ENCODE measurements at places on chromosomes 3 and 15. TPM values are rescaled to one million over a fixed set of nuclear protein-coding genes. Genes with fewer than 3 reads are reported as not detected.
A peak's percentile ranks its signal among the peaks of the same experiment; 100 is the strongest.

DNA sequence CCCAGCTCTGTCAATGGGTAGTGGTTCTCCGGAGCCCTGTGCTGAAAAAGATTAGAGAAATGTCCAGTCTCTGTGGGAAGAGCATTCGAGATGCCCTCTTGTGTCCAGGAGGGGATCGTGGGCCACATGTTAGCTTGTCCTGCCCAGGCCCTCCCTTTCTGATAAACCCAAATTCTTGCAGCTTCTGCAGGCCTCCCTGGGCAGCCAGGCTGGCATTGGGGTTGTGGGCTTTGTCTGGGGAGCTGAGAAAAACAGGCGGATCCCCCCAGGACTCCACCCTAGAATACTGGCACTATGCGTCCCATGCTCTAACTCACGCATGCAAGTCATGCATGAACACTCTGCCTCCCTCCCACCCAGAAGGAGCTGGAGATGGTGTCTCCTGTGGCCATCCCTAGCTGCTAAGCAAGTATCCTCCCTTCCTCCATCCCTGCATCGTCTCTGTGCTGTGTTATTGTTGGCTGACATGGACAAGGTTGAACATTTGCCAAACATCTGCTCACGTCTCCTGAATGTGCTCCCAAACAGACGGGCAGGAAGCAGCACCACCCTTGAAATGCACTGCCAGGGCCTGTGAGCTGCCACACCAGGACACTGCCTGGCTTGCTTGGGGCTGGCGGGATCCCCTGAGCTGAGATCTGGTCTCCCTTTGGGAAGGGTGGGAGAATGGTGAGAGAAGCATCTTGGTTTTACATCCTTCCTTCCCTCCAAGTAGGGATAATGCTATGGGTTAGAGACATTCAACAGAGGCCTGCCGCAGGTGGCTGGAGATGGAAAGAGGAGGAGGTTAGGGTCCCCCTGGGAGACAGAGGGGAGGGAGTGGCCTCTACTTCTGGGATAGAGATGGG, 26.5 kb downstream of the CFAP161 start:
- peaks cover 9% of the 10 kb centered on the region for H3K4me1 ChIP-seq
- H3K36me3 ChIP-seq = no peaks in the 10 kb centered on the region
- H3K4me3 ChIP-seq = no peak overlapping the region
- peak; percentile 85 for DNase-seq
- peak overlapping the region; percentile 7 for H3K27ac ChIP-seq

DNA sequence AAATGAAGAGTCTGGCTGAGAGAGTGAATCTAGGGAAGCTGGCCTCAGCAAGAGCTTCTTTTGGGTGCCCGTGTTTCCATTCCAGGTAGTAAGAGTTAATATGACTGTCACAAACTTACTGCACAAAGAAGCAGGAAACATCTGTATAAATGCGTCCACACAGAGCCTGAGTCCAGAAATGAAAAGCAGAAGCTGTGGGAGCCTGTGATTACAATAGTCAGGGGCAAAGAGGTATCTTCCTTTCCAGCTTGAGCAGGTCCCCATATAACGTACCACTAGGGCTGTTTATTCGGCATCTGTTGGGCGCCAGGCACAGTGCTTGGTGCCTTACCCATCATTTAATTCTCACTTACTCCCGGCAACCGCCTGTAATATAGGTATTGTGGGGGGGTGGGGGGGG, 40.5 kb upstream of the B3GNT5 start:
- H3K36me3 ChIP-seq = no peaks in the 10 kb centered on the region
- H3K4me3 ChIP-seq = no peak overlapping the region
- no peaks in the 10 kb centered on the region for H3K4me1 ChIP-seq
- no peak overlapping the region for H3K27ac ChIP-seq
- no peak for DNase-seq

GRCh38 chr3:186108106-186108940, 566 bp downstream of the ETV5 start:
- H3K36me3 ChIP-seq = no peaks in the 10 kb centered on the region
- H3K4me1 ChIP-seq = peaks cover 35% of the 10 kb centered on the region
- H3K4me3 ChIP-seq = peak overlapping the region; percentile 70
- H3K27me3 ChIP-seq = peaks cover 19% of the 10 kb centered on the region

GRCh38 chr3:194243172-194243837, 107.4 kb downstream of the HES1 start:
- DNase-seq = no peak
- no peaks in the 10 kb centered on the region for H3K36me3 ChIP-seq
- peaks cover 2% of the 10 kb centered on the region for H3K27me3 ChIP-seq
- no peaks in the 10 kb centered on the region for H3K4me1 ChIP-seq
- H3K27ac ChIP-seq = no peak overlapping the region

DNA sequence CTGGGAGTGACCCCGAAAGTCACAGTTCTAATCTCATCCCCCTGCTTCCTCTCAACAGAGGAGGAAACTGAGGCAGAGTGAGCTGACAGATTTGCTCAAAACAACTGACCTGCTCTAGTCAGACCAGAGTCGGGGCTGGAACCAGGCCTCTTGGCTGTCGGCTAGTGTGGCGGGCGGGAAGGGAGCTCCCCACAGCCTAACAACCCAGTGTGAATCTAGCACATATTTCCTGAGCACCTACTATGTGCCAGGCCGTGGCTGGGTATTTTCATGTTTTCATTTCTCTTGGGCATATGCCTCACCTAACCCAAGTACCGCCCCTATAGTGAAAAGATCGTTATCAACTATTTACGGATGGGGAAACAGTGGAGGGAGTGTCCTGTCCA, 27.2 kb downstream of the GRIP2 start:
- H3K4me1 ChIP-seq = peaks cover 20% of the 10 kb centered on the region
- H3K4me3 ChIP-seq = no peak overlapping the region
- peaks cover 31% of the 10 kb centered on the region for H3K36me3 ChIP-seq
- H3K27me3 ChIP-seq = no peaks in the 10 kb centered on the region
- no peak for DNase-seq

GOLGA6B gene
- total RNA-seq = not detected

CP gene
- total RNA-seq = 48.7 TPM

SLC22A13 gene
- total RNA-seq = 0.40 TPM

WDR53 gene
- total RNA-seq = 10.0 TPM
